ENCODE measurements at places on chromosomes 4 and X. TPM values are rescaled to one million over a fixed set of nuclear protein-coding genes. Genes with fewer than 3 reads are reported as not detected.
A peak's percentile ranks its signal among the peaks of the same experiment; 100 is the strongest.

- DNase-seq: no peak
These were observed 139.5 kb downstream of the ANKRD50 start for GRCh38 chr4:124573056-124573455.

DNA sequence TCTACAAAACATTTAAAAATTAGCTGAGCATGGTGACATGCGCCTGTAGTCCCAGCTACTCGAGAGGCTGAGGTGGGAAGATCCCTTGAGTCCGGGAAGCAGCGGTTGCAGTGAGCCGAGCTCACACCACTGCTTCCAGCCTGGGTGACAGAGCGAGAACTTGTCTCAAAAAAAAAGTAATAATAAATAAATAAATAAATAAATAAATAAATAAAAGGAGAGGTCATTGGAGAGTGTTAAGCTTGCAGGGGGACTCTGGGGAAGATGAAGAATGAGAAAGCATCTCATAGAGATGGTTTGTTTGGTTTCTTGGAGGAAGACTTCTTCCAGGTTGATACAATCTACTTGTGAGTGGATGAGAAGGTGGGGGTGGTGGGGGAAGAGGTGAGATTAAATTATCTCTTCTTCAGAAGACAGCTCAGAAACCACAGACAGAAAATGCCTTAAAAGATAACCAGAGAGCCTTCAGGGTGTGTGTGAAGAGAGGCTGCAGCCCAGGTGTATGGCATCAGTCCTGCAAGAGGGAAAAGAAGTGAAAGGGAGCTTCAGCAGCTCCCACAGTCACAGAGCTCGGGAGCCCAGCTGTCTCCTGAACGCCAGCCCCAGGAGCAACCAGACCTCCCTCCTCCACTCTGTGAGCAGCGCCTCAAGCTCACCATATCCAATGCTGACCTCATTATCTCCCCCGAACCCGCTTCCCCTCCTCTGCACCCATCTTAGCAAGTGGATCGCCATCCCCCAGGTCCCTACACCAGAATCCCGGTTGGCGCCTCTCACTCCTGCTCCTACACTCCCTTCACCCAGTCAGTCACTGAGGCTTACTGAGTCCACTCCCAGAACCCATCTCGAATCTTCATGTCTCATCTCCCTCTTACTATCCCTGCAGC is 48.2 kb downstream of the RBM47 start:
- DNase-seq: no peak

DNA sequence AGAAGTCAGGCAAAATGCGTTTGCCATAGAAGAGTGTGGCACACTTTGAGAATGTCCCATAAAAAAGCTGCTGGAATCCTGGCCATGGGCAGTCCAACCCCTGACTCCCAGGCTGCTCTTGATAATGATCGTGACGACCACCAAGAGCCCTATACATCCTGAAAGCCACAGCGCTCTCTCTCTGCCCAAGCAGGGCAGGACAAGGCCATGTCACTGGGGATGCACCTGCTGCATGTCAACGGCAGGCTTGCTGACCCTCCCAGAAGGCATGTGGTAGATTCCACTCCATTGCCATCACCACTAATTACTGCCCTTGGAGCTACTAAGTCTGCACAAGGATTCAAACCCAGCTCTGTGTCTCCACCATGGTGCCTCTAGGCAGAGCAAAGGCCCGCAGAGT is 144.5 kb downstream of the EVC2 start:
- DNase-seq: no peak

GRCh38 chrX:130857207-130857606 is 45.8 kb downstream of the ENOX2 start:
- no peak for DNase-seq

- DNase-seq: no peak
These were observed 217.7 kb upstream of the INTU start for GRCh38 chr4:127414951-127415606.

GLOD5 gene
- total RNA-seq: not detected

DNA sequence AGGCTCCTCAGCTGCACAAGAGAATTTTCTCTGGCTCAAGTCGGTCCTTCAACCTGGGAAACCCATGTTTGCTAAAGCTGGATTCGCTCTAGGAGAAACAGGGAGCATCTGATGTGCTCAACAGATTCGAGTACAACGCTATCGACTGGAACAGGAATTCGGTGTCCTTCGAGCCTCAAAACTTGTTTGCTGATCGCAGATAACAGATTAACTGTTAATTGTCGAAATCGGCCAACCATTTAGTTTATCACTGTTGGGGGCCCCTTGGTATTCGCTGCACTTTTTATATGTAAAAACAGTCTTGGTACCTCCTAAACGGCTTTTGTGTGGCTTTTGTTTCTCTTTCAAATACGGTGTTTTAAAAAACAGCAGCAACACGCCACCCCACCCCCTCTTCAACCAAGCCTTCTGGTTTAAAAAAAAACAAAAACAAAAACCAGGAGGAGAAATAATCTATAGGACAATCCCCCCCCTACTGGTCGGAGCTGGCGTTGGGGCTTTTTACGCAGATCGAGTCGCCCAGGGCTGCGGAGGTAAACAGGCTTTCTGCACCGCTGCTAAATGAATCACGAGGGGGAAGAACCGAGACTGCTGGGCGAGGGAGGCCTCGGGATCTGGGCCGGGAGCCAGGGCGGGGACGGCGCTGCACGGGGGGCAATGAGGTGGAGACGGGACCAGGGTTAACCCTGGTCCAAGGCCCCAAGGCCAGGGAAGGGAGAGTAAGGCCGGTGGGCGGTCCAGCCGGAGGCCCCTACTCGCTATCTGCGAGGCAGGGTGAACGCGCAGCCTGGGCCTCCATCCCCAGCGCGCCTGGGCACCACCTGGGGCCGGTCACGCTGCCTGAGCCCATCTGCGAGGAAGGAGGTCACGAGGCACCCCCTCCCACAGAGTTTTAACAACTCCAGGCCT is 71.7 kb upstream of the BCOR start:
- peak; percentile 82 for DNase-seq

ZNF718 gene
- total RNA-seq: 15.1 TPM
